Right ventricle myocardium inferior (tissue), 1 donor: ENCODE measurements at places on chromosomes 6 and 20. TPM values are rescaled to one million over a fixed set of nuclear protein-coding genes. Genes with fewer than 3 reads are reported as not detected.

Gene HSPA12B
- 17.5 TPM for total RNA-seq

Gene LTB
- total RNA-seq: 1.6 TPM

Gene TBC1D7
- 32.2 TPM for total RNA-seq

Gene UBE2J1
- 15.0 TPM for total RNA-seq

Gene MPIG6B
- total RNA-seq: 0.70 TPM

Gene GPRC6A
- not detected for total RNA-seq

Gene RAB32
- total RNA-seq: 7.6 TPM

- no peak for DNase-seq
Observed at GRCh38 chr20:9262653-9263194, 193.8 kb downstream of the PLCB4 start.

- peak; percentile 88 for DNase-seq
Observed at GRCh38 chr6:41939176-41939847, 2.3 kb downstream of the CCND3 start.

DNA sequence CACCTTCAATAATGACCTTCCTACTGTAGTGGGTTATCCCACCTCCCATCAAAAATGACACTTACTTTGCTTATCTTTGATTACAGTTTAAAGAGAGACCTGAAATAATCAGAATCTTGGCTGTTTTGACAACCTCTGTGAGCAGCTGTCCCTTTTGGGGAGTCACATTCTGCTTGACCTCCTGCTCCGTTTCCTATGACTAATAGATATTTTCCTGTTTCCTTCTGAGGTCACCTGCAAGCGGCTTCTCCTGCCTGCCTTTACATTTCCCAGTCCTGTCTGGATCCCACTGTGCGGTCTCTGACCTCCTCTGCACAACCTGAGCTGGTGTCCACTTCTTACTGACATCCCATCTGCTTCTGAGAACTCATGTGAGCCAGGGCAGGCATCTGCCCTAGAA is 54.2 kb downstream of the TRAM2 start:
- no peak for DNase-seq

DNA sequence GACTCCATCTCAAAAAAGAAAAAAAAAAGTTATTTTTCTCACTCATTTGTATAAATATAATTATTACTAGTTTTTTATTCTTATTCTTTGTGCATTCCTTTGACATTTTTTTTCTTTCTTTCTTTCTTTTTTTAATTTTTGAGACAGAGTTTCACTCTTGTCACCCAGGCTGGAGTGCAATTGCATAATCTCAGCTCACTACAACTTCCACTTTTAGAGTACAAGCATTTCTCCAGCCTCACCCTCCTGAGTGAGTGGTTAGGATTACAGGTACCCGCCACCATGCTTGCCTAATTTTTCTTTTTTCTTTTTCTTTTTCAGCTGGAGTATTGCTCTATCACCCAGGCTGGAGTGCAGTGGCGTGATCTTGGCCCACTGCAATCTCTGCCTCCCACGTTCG is 51.4 kb upstream of the JARID2 start:
- DNase-seq: no peak

- DNase-seq: no peak
Observed at GRCh38 chr6:35170891-35171290, 29.8 kb upstream of the TCP11 start.

DNA sequence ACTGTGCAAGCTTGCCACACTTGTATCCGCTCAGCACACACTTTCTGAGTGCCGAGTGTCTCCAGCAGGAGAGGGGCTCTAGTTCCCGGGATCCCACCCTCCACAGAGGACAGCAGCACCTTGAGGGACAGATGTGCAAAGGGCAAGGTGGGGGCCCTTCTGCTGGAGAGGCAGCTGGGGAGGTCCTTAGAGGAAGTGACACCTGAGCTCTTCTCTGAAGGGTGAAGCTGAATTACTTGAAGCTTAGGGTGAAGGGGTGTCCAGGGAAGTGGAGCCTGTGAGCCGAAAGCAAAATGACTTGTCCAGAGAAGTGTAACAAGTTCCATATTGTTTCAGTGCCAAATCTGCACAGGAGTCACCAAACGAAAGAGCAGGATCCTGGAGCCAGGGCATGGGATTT is 136.3 kb upstream of the DUSP22 start:
- no peak for DNase-seq

- peak; percentile 88 for DNase-seq
Observed at GRCh38 chr6:148760568-148761526, 14.0 kb downstream of the UST start.

DNA sequence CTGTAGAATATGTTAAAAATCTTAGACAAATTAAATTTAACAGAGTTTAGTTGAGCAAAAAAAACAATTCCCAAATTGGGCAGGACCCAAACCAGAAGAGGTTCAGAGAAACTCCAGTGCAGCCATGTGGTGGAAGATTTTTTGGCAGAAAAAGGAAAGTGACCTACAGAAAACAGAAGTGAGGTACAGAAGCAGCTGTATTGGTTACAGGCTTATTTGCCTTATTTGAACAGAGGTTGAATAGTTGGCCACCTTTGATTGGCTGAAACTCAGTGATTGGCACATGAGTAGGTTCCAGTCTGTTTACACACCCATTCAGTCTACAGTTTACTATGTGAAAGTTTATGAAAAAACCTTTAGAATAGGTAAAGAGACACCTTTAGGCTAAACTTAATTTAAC is 110.9 kb upstream of the LAMP5 start:
- no peak for DNase-seq

GRCh38 chr6:18506382-18507017 is 119.3 kb downstream of the RNF144B start:
- DNase-seq: no peak

DNA sequence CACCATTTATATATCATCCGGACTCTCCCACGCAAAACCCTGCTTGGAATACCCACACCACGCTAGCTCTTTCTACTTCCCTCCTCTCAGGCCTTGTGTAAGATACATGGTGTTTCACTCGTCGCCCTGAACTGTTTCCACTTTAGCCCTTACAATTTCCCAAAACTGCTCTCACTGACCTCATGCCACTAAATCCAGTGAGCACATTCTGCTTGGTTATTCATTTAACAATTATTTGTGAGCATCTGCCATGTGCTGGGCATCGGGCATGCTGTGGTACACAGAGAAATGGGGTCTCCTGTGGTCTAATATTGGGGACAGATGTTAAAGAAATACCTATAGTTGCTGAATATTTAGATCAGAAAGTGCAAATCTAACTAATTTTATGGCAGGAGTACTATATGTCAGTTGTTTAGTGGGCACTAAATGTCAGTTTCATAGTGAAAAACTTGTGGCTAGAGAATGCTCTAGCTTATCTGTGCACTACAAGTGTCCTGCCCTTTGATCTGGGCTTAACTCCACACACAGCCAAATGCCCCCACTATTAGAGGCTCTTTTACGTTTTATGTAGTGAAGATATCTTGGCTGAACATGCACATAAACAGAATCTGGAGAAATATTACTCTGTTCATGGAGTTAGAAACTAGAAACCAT is 41.0 kb downstream of the PLEKHG1 start:
- no peak for DNase-seq
